ENCODE measurements at places on chromosomes 3 and 15.

GRCh38 chr15:75233504-75234190 lies 24.5 kb upstream of the GOLGA6C start:
- no peak for DNase-seq

- DNase-seq, result no peak
Measured at GRCh38 chr3:22729981-22730380, 473.1 kb upstream of the UBE2E2 start.

- no peak for DNase-seq
Measured at GRCh38 chr3:29249829-29250345, 31.0 kb upstream of the RBMS3 start.

DNA sequence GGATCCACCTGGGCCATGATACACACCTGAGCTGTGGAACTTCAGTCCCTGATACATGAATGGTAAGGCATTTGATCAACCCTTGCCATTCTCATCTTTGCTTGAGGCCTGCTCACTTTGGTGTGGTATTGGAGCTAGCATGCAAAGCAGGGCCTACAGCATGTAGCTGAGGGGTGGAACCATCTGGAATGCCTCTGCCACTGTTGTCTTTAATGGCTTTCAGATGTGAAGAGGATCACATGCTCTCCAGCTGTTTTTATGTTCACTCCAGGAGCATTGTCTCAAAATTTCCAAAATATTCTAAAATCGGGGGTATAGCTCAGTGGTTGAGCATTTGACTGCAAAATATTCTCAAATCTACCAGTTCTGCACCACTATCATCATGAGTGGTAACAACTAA lies 64.4 kb upstream of the PHLDB2 start:
- no peak for DNase-seq

- no peak for DNase-seq
Measured at GRCh38 chr15:89836267-89837133, 21.8 kb upstream of the ANPEP start.

- no peak for DNase-seq
Measured at GRCh38 chr3:71874618-71875017, 89.7 kb upstream of the PROK2 start.

DNA sequence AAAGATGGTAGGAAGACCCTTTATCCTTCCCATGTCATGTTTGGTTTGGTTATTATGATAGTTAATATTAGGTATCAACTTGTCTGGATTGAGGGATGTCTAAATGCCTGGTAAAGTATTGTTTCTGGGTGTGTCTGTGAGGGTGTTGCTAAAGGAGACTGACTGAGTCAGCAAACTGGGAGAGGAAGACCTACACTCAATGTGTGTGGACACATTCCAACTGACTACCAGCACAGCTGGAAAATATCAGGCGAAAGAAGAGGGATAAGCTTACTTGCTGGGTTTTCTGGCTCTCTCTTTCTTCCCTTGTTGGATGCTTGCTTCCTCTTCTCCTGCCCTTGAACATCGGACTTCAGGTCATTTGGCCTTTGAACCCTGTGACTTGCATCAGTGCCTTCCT lies 1227.6 kb upstream of the EPHA6 start:
- no peak for DNase-seq

- no peak for DNase-seq
Measured at GRCh38 chr3:122960652-122961051, 66.9 kb downstream of the SEMA5B start.

- no peak for DNase-seq
Measured at GRCh38 chr15:43249699-43250203, 17.0 kb downstream of the TGM5 start.

- DNase-seq, result no peak
Measured at GRCh38 chr15:99114511-99115299, 9.8 kb downstream of the SYNM start.

DNA sequence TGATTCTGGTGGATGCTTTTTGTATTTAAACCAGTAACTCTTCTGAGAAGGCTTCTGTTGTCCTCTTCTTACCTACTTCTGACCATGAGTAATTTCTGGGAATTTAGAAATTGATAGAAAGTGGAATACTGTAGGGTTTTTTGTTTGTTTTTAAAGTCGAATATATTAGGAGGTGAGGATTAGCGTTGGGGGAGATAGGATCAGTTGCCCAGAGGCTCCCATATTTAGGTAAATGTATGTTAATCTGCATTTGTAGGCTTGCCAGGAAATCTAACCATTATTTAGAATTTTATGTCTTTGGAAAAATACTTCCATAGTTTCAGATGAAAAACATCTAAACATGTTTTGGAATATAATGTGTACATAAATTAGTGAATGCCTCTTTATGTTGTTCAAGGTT lies 6.1 kb downstream of the STT3B start:
- DNase-seq, result no peak

DNA sequence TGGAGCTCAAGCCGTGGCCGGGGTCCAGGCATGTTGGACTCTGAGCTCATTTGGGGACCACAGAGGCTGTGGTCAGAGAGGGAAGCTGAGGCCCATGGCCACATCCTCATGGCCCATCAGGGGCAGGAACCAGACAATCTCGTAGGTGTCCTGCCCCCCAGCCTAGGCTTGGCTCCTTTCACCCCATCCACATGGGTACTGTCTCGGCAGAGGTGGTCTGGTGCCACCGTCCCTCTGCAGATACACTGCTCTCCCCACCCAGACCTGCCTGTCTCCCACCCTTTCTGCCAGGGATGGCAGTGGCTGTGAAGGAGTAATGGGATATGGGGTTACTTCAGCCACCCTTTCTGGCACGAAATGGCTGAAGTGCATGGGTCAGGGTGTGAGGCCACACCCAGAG lies 7.9 kb downstream of the PRSS50 start:
- DNase-seq, result no peak

GRCh38 chr3:86951322-86951721 lies 39.6 kb downstream of the VGLL3 start:
- DNase-seq, result no peak

- no peak for DNase-seq
Measured at GRCh38 chr3:184816614-184817013, 4.6 kb downstream of the VPS8 start.
